ENCODE measurements at places on chromosomes 2 and 18. TPM values are rescaled to one million over a fixed set of nuclear protein-coding genes. Genes with fewer than 3 reads are reported as not detected.

Gene STK17B
- 14.7 TPM for total RNA-seq

Gene SERPINB12
- not detected for total RNA-seq

Gene M1AP
- 1.3 TPM for total RNA-seq

Gene GATA6
- 20.7 TPM for total RNA-seq

Gene C2orf81
- total RNA-seq: 2.4 TPM

Gene TUBB8B
- total RNA-seq: 0.63 TPM

Gene RGPD3
- total RNA-seq: 0.13 TPM

Gene CAPG
- 507 TPM for total RNA-seq

Gene SP110
- 10.3 TPM for total RNA-seq

Gene SLC5A7
- total RNA-seq: not detected

Gene IL36G
- not detected for total RNA-seq

Gene PTPRN
- 0.49 TPM for total RNA-seq

Gene MTCL1
- 51.8 TPM for total RNA-seq

Gene FIGN
- 3.1 TPM for total RNA-seq

Gene BCL2
- total RNA-seq: 2.3 TPM

Gene LRP2
- total RNA-seq: 6.1 TPM

Gene SRD5A2
- total RNA-seq: not detected

Gene MLPH
- 114 TPM for total RNA-seq

Gene LONRF2
- 0.49 TPM for total RNA-seq

Gene TXNDC2
- 0.13 TPM for total RNA-seq

Gene ANKRD44
- total RNA-seq: 6.5 TPM

Gene ALPI
- not detected for total RNA-seq

Gene ANKRD39
- total RNA-seq: 34.7 TPM

Gene CREG2
- total RNA-seq: 2.8 TPM

Gene HOXD13
- total RNA-seq: not detected

Gene DPP10
- total RNA-seq: 0.13 TPM

Gene SDC1
- 65.5 TPM for total RNA-seq

Gene TMEM178A
- total RNA-seq: 4.4 TPM

Gene DSC3
- total RNA-seq: 5.4 TPM

Gene PPP4R3B
- 16.6 TPM for total RNA-seq

Gene HOXD10
- total RNA-seq: 25.0 TPM

Gene FSHR
- total RNA-seq: not detected

Gene SULT1C4
- total RNA-seq: 90.4 TPM

Gene TEX44
- not detected for total RNA-seq

Gene HRH4
- total RNA-seq: not detected

Gene PPIL3
- 18.5 TPM for total RNA-seq

Gene COL4A3
- under 0.01 TPM for total RNA-seq

Gene SLC9A4
- total RNA-seq: not detected

Gene GRB14
- 51.3 TPM for total RNA-seq

Gene ELOA2
- not detected for total RNA-seq

Gene RBKS
- total RNA-seq: 3.4 TPM

Gene INPP4A
- total RNA-seq: 20.7 TPM

Gene ICOS
- not detected for total RNA-seq

Gene PIAS2
- total RNA-seq: 7.2 TPM

Gene RNF152
- 7.5 TPM for total RNA-seq

Gene RND3
- total RNA-seq: 72.6 TPM

Gene C2orf80
- not detected for total RNA-seq

Gene AAMP
- 88.8 TPM for total RNA-seq

Gene SESTD1
- 8.8 TPM for total RNA-seq

Gene FHOD3
- total RNA-seq: 28.7 TPM

Gene GKN1
- not detected for total RNA-seq

Gene GPR35
- total RNA-seq: 0.33 TPM

Gene MC5R
- total RNA-seq: not detected

Gene VWC2L
- total RNA-seq: not detected

Gene VIL1
- total RNA-seq: not detected

Gene DLGAP1
- total RNA-seq: 9.1 TPM

Gene NPAS2
- 8.2 TPM for total RNA-seq
